ENCODE measurements at places on chromosomes 6 and 20. TPM values are rescaled to one million over a fixed set of nuclear protein-coding genes. Genes with fewer than 3 reads are reported as not detected.

HLA-F gene
- total RNA-seq = 184 TPM

VSX1 gene
- total RNA-seq = not detected

C6orf141 gene
- total RNA-seq = 11.6 TPM

FAM162B gene
- 0.85 TPM for total RNA-seq

HCRTR2 gene
- total RNA-seq = not detected

MTCH1 gene
- total RNA-seq = 149 TPM

BPIFA1 gene
- total RNA-seq = not detected

SAMHD1 gene
- total RNA-seq = 42.8 TPM

HS3ST5 gene
- total RNA-seq = 0.20 TPM

Measured in left colon (tissue), 2 donors.